Effector CD8-positive, alpha-beta T cell (primary cell): ENCODE measurements at places on chromosomes 1 and 21.

DNA sequence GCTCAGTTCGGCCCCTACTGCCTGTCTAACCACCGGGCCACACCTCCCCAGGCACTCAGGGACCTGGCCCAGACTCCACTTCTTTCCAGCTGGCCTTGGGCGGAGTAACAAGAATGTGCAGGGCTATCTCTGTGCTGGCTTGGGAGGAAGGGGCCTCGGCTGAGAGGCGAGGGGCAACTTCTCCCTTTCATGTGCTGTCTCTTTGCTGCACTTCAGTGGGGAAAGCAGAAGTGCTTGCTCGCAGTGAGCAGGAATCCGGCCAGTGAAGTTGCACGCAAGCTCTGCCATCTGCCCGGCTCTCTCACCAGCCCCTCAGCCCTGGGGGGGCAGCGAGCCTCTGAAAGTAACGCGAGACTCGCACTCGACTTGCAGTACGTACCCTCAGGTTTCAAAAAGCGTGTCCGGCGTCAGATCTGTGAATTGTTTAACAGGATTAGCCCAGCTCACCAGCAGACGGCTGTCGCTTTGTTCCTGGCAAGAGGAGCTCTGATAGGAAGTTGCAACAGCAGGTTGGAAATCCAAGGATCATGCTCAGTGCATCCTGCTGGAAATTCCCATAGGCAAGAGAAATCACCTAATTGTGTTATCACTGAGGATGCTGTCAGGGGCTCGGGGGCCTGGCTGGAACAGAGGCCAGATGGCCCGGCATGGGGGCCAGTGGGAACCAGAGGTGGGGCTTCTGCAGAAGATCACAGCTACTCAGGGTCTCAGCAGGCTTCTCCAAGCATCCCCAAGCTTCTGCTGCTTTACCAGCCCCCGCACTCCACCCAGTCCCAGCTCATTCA, 221.1 kb downstream of the NPHP4 start:
- no peak for DNase-seq

GRCh38 chr1:24463776-24464735, 38.6 kb upstream of the RCAN3 start:
- no peak for DNase-seq

- no peak for DNase-seq
Observed at GRCh38 chr1:52348704-52349300, 17.2 kb downstream of the CC2D1B start.

DNA sequence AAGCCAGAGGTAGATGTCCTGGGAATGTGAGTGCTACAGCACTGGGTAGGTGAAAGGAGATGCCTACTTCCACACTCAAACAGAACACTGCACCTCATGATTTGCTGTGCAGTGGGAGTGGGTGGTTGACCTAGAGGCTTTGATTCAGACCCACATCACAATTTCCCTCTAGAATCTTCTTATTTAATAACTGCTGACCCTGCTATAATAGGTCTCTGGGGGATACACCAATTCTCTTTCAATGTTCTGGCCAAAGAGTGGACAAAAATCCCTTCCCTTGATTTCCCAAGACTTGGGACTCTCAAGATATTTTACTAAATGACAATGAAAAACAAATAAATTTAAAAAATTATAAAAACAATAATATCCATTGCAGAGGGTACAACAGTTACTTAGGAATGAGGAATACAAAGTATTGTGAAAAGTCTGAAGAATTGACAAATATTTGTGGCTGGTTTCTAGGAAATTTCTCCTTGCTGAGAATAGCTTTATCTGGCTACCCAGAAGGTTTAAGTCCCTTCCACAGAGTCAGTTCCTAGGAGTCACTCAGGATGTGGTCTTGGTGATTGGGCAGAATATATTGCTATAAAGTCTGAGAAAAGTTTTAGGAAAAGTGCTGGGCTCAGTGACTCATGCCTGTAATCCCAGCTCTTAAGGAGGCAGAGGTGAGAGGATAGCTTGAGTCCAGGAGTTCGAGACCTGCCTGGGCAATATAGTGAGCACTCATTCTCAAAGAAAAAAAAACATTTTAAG, 2.4 kb upstream of the FCGR2A start:
- DNase-seq: no peak

DNA sequence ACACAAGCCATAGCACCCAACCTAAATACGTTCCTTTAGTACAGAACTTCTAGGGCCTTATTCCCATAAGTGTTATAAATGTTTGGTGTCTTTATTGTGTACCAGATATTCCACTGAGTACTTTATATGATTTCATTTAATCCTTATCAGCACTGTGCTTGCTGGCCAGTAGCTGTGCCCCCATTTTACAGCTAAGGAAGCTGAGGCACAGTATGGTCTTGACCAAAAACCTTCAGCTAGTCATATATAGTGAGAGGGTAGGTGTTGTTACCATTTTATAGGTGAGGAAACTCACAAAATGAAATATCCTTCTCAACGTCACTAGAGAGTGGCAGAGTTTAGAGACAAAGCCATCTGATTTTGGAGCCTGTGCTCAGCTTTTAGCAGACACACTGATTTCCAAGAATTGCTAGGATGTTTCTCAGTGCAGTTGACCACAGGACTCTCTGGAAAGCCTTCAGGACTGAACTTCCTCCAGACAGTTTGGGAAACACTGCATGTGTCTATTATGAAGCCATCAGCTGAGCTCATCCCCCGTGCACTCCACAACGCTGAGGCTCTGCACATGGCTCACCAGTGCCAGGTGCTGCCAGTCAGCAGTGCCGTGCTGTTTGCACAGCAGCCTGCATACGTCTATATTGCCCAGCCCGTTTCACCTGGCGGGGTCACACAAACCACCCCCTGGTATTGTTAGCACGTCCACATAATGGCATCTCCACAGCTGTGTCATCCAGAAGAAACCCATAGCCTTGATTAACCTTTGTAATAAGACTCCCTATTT, 15.4 kb downstream of the NPPA start:
- DNase-seq: no peak

GRCh38 chr1:8497210-8497819, 179.4 kb downstream of the SLC45A1 start:
- DNase-seq: no peak

DNA sequence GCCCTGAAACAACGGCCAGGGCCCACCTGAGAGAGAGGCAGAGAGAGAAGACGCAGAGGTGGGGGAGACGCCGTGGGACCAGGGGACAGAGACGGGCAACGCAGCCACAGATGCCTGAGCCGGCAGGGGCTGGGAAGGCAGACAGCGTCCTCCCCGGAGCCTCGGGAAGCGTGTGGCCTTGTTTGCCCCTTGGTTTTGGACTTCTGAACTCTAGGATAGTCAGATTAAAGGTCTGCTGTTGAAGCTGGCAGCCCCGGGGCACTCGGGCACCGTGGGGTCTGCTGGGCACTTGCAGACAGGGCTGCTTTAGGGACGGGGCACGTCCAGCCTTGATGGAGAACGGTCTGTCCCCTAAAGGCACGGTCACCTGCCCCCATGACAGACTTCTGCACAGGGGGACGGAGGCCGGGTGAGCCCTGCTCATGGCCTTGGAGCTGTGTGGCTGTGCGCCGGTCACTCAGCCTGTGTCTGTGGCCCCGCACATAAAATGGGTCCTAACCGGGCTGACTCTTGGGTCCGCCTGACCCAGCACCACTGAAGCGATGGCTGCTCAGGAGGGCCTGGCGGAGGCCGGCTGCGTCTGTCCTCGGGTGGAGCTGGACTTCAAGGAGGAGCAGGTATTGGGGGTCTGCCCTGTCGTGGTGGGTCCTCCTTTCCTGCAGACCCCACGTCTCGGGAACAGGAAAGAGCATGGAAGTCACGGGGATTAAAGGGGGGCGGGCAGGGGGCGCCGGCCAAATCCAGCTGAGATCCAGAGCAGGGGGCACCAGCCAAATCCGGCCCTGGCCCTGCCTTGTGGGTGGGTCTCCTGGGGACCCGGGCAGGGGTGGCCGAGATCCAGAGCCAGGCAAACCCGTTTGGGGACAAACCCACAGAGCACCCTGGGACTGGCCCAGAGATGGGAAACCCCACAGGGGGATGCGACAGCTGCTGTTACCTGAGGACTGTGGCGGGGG, 9.6 kb upstream of the RNF223 start:
- no peak for DNase-seq

GRCh38 chr1:187408212-187409004, 579.7 kb downstream of the PLA2G4A start:
- no peak for DNase-seq

DNA sequence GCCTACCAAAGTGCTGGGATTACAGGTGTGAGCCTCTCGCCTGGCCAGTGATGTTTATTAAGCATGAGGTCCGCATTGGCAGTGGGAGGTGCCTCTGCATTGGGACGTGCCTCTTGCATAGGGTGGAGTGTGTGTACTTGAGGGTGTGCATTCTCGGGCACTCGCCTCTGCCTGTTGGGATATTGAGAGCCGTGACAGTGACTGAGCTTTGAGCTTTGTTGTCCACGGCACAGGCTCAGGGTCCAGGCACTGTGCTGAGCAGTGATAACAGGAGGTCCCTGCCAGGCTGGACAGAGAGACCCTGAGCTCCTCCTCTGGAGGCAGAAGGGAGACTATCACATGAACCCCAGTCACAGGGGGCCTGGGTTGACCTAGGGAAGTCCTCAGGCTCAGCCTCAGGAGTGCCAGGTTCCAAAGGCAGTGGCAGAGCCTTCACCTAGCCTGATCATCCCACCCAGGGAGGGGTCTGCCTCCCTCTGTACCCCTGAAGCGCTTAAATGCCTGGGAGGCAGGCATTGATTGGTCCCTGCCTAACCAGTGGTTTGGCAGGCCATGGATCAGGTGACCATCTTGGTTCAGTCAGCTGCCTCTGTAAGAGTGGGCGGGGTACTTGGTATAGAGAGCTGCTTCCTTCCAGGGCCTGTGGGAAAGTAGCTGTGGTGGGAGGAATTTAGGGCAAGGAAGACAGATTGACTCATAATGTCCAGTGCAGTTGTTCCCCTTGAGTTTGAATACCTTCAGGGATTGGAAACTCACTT, 213.8 kb upstream of the TMEM51 start:
- DNase-seq: no peak

DNA sequence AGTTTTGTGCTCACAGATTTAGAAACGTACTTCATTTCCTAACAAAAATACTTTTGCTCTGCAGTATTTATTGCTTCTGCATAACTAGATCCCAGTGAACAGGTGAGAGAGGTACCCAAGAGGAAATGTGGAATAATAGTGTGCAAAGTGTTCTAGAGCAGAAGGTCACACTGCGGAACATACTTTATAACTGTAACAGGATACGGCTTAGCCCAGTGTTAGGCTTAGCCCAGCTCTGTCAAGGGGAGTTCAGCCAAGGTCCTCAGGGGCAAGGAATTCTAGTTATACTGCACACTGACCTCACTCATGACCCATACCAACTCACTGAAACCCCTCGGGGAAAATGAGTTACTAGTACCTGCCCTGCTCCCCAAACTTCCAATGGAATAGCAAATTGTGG, 55.3 kb downstream of the PTPN14 start:
- DNase-seq: no peak
